ENCODE measurements at places on chromosomes 5 and 9.

DNA sequence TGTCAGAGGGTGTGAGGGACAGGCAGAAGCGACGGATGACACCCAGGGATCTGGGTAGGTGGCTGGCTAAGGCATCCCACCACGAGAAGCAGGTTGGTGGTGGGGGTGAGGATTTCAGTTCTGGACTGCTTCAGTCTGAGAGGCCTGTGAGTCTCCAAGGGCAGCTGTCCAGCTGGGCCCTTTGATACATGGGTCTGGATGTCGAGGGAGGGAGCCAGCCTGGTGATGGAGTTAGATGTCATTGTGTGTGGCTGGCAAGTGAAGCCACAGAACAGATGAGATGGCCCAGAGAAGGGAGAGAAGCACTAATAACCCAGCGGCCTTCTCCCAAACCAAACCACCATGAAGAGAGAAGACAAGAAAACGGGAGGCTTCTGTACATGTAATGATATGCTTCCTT, 11.1 kb downstream of the MED27 start:
- DNase-seq: no peak

GRCh38 chr9:124790801-124791505, 14.0 kb downstream of the OLFML2A start:
- no peak for DNase-seq

- no peak for DNase-seq
Observed at GRCh38 chr9:97628668-97629067, 4.5 kb downstream of the TSTD2 start.

GRCh38 chr9:4422495-4422894, 67.8 kb upstream of the SLC1A1 start:
- DNase-seq: no peak

DNA sequence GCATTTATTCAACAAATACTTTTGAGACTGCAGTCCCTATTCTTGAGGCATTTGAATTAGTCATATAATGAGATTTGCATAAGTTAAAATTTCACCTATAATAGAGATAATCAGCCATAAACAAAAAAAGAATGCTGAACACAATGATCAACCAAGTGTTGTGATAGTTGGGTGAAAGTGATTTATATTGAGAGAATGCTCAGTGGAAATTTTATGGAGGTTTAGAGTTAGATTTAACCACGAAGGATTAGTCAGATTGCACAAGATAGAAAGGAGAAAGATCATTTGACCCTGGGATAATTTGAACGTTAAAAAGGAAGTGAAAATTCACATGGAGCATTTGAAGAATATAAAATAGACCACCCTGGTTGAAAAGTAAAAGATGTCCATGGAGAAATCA, 356.2 kb downstream of the NPR3 start:
- no peak for DNase-seq

- DNase-seq: no peak
Observed at GRCh38 chr5:15472116-15472515, 27.9 kb upstream of the FBXL7 start.

- DNase-seq: no peak
Observed at GRCh38 chr9:85688361-85688760, 53.4 kb downstream of the AGTPBP1 start.

DNA sequence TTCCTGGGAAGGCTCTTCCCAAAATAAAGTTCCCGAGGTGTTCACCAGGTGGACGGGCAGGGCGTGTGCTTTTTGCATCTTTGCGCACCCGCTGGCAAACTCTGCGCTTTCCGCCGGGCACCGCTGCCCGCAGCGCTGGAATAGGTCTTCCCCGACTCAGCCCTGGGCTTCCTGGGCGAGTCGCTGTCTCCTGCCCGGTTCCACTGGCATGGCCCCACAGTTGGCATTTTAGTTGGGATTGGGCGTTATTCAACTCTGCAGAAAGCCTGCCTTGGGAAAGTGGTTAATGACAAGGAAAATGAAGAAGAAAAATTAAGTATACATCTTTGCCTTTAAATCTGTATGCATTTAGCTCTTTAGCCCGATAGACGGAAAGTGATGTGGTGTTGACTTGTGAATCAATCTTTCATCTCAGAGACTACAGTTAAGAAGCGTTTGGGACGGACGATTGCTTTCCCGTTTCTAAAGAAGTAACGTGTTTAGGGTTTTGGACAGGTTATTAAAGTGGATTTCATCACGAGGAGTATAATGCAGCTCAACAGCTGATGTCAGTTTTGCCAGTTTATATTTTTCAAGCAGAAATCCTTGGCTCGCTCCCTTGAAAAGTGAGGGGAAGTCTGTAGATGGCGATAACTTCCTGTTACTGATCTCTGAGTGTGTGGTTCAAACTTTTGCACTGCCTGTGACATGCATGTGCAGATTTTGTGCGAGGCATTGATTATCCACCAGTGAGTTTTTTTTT, 946 bp downstream of the ADCY2 start:
- DNase-seq: peak; percentile 26
